ENCODE measurements at places on chromosomes 7 and 10.

- DNase-seq, result peak; percentile 67
Observed at GRCh38 chr7:78018641-78019446, 220.3 kb downstream of the PHTF2 start.

DNA sequence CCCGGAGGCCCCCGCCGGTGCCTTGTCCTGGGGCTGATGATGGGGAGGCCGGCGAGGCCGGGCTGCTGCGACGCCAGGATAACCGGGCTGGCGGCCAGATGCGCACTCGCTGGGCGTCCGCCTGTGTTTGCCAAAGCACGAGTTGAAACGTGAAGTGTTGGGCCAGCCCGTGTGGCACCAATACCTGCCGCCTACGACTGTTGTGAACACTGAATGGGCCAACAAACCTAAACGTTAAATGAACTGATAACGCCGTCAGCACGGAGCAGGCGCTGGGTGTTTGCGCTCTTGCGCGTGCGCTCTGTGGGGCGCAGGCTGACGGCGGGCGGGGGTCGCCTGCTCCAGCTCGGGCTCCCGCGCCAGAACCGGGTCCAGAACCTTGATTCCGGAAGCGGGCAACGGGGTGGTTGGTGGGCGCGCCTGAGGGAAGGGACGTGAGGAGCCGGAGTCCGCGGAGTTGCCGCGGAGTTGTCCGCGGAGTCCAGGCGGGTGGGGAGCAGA is 658 bp downstream of the CYP2E1 start:
- DNase-seq, result peak; percentile 58

GRCh38 chr7:137732168-137732567 is 114.6 kb downstream of the DGKI start:
- DNase-seq, result no peak

DNA sequence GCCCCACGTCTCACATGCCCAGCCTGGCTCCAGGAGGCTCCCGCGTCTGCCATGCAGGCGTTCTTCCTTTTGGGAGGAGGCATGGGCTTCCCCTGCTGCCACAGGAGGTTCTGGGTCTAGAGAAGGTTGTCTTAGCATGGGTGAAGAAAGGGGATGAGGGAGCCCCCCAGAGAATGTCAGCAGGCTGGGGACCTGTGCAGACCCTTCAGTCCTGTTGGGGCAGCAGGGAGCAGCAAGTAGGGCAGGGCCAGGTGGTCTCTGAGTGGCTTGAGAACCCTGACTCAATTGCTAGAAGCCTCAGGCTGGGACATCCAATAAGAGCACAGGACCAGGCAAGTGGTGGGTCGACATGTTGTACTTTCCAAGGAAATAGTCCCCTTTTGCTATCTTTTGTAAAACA is 34.4 kb upstream of the ADCYAP1R1 start:
- DNase-seq, result no peak

DNA sequence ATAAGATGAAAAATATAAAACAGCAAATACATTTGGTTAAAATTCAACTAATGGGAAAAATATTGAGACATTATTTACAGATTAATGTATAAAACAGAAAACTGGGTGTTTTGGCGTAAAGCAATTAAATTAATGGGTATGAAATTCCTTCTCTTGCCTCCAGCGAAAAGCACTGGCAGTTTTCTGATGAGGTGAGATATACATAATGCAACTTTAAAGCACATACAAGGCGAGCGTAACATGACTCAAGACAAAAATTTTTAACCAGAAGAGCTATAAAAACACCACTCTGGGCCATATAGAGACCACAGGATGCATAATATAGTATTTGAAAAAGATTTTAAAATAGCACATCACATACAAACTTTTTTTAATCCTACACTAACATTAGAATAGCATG is 120.6 kb downstream of the ODAD2 start:
- no peak for DNase-seq

GRCh38 chr10:44458671-44459413 is 73.9 kb upstream of the CXCL12 start:
- DNase-seq, result no peak

GRCh38 chr7:3234851-3235250 is 66.2 kb upstream of the SDK1 start:
- no peak for DNase-seq

- DNase-seq, result no peak
Observed at GRCh38 chr7:101924171-101924570, 106.7 kb downstream of the CUX1 start.

- DNase-seq, result no peak
Observed at GRCh38 chr10:124176349-124177179, 83.2 kb upstream of the CHST15 start.

GRCh38 chr10:44382131-44382858 is 2.6 kb downstream of the CXCL12 start:
- no peak for DNase-seq

GRCh38 chr7:15559416-15559928 is 2.3 kb downstream of the AGMO start:
- no peak for DNase-seq

- DNase-seq, result no peak
Observed at GRCh38 chr7:47739301-47739875, 157.5 kb upstream of the TNS3 start.

DNA sequence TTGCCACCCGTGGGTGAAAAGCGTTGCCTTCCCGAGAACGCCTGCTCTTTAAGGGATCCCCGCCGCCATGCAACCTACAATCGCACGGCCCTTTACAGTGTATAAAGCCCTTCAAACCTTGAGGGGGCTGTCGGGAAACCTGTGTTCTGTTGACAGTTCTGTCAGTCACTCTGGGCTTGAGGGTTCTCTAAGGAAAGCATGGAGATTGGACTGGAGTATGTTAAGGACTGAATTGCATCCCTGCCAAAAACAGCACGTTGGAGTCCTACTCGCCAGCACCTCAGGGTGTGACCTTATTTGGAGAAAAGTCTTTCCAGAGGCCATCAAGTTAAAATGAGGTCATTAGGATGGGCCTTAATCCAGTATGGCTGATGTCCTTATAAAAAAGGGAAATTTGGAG is 70.6 kb downstream of the PFKFB3 start:
- no peak for DNase-seq

GRCh38 chr7:135208102-135208793 is 3.1 kb downstream of the WDR91 start:
- DNase-seq, result no peak

- DNase-seq, result no peak
Observed at GRCh38 chr7:96080027-96080426, 241.9 kb downstream of the SLC25A13 start.

- DNase-seq, result no peak
Observed at GRCh38 chr10:1610986-1611770, 126.1 kb downstream of the ADARB2 start.

DNA sequence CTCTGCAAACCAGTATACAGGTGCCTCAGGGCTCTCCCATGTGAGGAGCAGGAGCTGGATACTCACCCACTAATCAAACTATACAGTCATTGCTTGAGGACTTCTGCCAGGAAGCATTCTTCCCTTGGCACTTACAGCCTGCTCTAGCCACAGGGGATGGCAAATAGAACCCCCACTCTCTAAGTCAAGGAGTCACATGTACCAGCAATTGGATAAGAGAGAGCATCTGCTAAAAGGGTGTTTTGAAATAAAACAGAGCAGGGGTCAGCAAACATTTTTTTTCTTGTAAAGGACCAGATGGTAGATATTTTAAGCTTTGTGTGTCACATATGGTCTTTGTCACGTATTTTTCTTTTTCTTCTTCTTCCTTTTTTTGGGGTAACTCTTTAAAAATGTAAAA is 865.2 kb upstream of the GHITM start:
- DNase-seq, result no peak

- no peak for DNase-seq
Observed at GRCh38 chr10:9922126-9922870, 1095.4 kb upstream of the CELF2 start.

DNA sequence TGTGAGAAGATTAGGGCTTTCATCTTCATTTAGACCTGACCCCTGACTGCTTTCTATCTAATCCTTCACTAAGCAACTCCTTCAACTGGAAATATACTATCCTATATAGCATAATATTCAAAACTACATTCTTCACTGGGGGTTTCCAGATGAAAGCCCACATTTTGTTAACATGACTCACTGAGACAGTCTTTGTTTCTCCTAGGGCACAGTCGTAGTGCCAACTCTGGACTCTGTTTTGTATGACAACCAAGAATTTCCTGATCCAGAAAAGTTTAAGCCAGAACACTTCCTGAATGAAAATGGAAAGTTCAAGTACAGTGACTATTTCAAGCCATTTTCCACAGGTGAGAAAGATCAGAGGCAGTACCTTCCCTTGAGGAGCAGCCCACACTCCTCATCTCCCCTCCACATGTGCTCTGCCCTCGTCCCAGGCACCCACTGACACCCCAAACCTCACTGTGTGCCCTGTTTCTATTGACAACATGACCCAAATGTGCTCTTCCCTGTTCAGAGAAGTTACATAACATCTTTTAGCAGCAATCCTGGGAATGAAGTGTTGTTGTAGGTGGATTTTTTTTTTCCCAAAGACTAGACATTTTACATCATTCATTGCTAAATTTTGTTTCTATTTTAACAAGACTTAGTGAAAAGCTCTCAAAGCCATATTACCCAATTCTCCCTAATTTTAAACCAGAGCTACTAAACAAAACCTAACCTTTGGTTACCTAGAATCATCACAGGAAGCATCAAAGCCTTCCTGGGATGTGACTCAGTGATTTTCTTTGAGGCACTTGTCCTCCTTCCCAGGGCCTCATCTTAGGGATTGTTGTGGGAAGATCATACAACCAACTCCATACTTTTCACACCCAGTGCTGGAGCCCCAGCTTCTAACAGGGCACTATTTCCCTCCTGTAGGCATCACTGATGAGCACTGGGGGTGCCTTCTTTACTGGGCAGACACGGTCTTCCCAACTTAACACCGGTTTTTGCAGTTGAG is 10.7 kb downstream of the CYP2E1 start:
- no peak for DNase-seq

DNA sequence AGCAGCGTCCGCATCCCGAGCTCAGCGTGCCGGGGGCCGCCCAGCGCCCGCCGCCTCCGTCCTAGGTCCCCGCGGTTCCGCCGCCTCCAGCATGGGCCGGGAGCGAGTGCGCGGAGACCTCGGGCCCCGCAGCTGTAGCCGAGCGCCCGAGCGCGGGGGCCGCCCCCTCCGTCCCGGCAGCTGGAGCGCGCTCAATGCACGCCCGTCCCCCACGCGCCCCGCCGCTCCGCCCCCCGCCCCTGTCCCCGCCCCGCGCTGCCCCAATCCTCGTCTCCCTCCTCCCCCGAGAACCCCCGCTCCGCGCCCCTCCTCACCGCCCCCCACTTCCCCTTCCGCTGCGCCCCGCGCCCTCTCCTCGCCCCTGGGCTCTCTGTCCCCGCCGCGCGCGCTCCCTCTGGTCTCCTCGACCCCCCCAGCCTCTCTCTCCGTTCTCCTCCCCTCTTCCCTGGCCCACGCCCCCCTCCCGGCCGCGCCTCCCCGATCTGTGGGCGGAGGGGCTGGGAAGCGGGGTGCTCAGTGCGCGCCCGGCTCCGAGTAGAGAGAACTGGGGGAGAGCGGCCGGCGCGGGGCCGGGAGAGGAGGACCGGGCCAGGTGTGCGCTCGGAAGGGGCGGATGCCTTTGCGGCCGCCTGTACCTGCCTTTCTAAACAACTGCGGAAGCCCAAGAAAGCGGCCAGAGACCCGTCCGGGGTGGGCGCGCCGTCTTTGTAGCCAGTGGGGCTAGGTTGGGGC is at the start of gene VIPR2:
TSS of gene VIPR2 (minus strand) at position 110 of the 732 bp plus-strand sequence. CDS start at position 14, 96 bp downstream.
- no peak for DNase-seq

DNA sequence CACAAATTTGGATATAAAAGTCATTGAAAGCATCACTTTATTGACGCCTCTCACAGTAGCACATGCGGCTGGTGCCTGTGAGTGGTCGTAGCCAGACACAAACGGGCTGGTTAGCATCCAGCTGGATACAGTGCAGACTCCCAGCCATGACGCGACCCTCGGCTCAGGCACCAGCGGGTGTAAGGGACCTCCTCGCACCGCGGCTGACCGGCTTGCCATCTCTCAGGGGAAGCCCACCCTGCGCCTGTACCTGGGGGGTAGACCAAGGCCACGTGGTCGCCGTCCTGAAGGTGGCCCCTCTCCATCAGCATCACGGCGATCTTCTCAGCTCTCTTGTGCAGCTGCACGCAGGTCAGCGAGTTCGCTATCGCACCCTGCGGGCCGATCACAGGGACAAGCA is 213.8 kb downstream of the ZMYND11 start:
- DNase-seq, result no peak

DNA sequence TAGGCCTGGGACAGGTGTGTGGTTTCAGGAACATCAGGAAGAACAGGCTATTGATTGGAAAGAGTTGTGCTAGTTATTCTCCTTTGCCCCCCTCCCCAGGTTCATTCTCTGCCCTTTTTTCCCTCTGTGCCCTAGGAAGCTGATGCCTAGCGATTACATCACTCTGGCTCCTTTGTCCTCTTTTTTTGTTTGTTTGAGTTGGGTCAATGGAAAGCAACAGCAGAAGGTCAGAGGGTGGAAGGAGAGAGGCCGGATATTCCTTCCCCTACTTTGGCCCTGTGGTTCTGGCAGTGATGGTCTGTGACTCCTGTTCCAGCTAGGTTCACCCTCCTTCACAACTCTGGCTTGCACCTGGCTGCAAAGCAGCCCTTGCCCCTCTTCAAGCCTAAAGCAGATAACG is 18.9 kb downstream of the LOXL4 start:
- no peak for DNase-seq

DNA sequence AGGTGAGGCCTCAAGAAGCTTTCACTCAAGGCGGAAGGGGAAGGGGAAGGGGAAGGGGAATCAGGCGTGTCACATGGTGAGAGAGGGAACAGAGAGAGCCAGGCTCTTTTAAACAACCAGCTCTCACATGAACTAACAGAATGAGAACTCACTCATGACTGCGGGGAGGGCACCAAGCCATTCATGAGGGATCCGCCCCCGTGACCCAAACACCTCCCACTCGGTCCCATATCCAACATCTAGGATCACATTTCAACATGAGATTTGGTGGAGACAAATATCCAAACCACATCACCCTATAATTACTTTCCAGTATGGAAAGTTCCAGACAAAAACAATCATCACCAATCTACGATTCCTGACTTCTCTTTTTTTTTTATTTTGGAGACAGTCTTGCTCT is 22.9 kb downstream of the HIP1 start:
- no peak for DNase-seq

GRCh38 chr7:116464375-116464774 is 35.2 kb upstream of the CAV2 start:
- no peak for DNase-seq

- DNase-seq, result peak; percentile 14
Observed at GRCh38 chr10:3853547-3854303, 68.7 kb upstream of the KLF6 start.

DNA sequence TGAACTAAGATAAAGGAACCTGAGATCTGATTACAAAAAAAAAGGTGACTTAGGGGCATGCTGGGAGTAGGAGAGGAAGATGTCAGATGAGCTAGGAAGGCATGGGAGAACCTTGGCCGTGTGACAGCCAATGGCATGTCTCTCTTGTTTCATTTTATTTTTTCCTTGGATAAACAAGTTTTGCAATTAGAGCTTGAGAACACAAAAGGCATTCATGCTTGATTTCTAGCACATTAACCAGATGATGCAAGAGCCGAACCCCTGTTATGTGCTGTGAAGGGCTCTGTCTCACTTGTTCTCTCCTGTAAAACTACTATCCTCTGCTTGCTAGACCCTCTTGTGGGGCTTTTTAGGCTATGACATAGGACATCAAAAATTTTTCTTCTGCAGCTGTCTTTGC is 134.3 kb upstream of the ASAH2 start:
- DNase-seq, result peak; percentile 19

All from G401 (cell line).